ENCODE measurements at places on chromosomes 1 and 21. TPM values are rescaled to one million over a fixed set of nuclear protein-coding genes. Genes with fewer than 3 reads are reported as not detected.

DCDC2B gene
- total RNA-seq: 0.30 TPM

S100A8 gene
- total RNA-seq: 6.7 TPM

PROX1 gene
- 23.6 TPM for total RNA-seq

PDZK1IP1 gene
- total RNA-seq: not detected

SEMA4A gene
- 6.0 TPM for total RNA-seq

DHRS3 gene
- total RNA-seq: 48.3 TPM

SYDE2 gene
- total RNA-seq: 10.0 TPM

SLAMF9 gene
- not detected for total RNA-seq

CYP4Z1 gene
- not detected for total RNA-seq

DNA sequence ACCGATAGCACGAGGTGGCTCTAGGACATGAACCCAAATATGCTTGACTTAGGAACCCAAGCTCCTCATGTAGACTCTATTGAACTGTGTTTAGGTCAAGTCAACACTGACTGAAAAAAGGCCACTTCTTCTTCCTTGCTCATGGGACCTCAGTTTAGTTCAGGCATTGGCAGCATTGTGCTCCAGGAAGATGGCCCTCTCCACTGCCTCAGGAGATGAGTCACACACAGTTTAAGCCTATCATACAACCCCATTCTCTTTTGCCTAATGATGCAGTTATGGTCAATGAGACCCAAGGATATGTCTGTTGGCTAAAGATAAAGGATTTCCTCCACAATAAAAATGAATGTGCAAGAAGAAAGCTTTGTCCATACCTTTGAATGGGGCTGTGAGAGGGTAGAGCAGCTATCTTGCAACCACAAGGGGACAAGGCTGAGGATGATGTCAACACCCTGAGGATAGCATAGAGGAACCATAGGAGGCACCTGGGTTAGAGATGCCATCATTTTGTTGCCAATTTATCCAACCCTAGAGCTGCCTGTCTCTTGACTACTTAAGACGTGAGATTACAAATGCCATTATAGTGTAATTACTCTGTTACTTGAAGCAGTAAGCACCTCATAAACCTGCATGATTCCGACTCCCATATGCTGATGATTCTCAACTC lies 3.0 kb upstream of the TRIM63 start:
- H3K27me3 ChIP-seq: no peaks in the 10 kb centered on the region
- no peaks in the 10 kb centered on the region for H3K4me1 ChIP-seq
- H3K36me3 ChIP-seq: no peaks in the 10 kb centered on the region
- DNase-seq: no peak
- no peak overlapping the region for H3K27ac ChIP-seq
- H3K4me3 ChIP-seq: no peak overlapping the region

DNA sequence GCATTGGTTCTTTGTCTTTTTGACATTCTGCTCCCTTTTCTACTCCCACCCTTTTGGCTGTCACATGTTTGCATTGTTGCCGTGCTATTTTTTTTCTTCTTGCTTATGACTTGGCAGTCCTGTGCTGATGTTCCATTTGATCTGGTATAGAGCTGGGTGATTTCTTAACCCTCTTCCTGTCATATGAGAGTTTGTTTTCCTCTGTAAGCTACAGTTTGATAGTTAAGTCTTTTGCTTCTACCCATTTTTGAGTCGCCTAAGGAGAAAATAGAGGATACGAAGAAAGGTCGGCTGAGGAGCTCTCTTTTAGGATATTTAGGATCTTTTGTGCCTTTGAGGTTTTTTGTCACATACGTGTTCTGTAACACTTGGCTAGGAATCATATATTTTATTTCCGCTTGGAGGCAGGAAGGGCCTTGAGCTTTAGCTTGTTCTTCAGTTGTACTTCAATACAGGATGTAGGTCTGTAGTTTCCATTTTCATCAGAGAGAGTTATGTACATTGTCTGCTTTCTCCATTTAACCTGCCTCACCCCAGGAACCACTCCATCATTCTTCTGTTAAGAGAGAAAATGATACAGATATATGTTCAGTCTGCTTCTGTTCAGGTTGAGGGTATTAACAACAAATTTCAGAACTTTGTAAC lies 150.7 kb downstream of the BACH1 start:
- no peak for DNase-seq
- H3K4me1 ChIP-seq: no peaks in the 10 kb centered on the region
- no peaks in the 10 kb centered on the region for H3K27me3 ChIP-seq

DNA sequence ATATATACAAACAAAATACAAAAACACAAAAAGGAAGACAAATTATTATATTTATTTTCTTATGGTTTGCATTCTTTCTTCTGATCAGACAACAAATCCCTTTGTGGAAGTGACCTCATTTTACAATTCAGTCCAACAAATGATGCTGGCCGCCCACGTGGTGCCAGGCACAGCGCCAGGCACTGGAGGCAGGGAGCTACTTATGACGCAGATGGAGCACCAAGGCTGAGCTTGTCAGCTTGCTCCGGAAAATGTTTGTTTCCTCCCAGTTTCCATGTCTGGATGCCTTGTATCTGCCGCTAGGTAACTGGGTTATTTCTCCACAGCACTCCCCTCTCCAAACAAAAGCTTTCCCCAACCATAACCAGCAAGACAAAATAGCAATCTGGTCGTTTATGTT lies 30.7 kb upstream of the CD34 start:
- peak overlapping the region; percentile 77 for H3K27ac ChIP-seq
- H3K4me3 ChIP-seq: no peak overlapping the region
- DNase-seq: peak; percentile 91
- no peaks in the 10 kb centered on the region for H3K27me3 ChIP-seq
- H3K4me1 ChIP-seq: peaks cover 2% of the 10 kb centered on the region

GRCh38 chr1:198622001-198622400 lies 16.8 kb upstream of the PTPRC start:
- H3K27ac ChIP-seq: no peak overlapping the region
- DNase-seq: no peak
- no peak overlapping the region for H3K4me3 ChIP-seq
- H3K4me1 ChIP-seq: no peaks in the 10 kb centered on the region

- no peak overlapping the region for H3K4me3 ChIP-seq
- no peaks in the 10 kb centered on the region for H3K36me3 ChIP-seq
- H3K27me3 ChIP-seq: no peaks in the 10 kb centered on the region
- DNase-seq: no peak
- H3K4me1 ChIP-seq: peaks cover 8% of the 10 kb centered on the region
Observed at GRCh38 chr1:244760471-244760870, 75.0 kb upstream of the COX20 start.

DNA sequence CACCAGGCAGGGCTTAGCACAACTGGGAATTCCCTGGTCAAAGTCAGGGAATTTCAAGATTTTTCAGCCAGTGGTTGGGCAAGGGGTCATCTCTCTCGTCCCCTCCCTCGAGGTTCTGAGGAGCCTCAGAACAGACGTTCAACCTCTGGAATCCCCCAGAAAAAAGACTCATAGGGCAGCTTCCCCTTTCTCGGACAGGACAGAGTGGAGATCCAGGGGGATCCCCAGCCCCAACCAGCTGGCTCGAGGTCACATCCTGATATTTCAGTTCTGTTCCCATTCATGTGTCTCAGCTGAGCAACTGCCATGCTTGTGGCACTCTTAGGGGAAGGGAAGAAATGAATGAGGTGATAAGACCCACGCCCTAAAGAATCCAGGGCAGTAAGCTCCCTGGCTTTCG lies 4.9 kb upstream of the LAD1 start:
- peaks cover 2% of the 10 kb centered on the region for H3K4me1 ChIP-seq
- DNase-seq: no peak
- H3K27me3 ChIP-seq: no peaks in the 10 kb centered on the region
- no peak overlapping the region for H3K27ac ChIP-seq
- H3K36me3 ChIP-seq: no peaks in the 10 kb centered on the region

DNA sequence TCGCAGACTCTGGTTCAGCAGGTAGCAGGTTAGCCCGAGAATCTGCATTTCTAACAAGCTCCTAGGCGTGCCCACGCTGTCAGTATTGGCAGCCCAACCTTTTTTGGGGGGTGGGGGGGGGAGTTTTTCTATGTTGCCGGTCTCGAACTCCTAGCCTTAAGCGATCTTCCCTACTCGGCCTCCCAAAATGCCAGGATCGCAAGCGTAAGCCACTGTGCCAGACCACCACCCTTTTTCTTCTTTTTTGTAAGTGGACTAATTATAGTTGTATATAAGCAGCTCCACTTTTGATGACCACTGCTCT lies 480 bp upstream of the MIS18A start:
- no peak for DNase-seq
- peak overlapping the region; percentile 65 for H3K27ac ChIP-seq
- no peaks in the 10 kb centered on the region for H3K27me3 ChIP-seq
- H3K4me1 ChIP-seq: peaks cover 5% of the 10 kb centered on the region

DNA sequence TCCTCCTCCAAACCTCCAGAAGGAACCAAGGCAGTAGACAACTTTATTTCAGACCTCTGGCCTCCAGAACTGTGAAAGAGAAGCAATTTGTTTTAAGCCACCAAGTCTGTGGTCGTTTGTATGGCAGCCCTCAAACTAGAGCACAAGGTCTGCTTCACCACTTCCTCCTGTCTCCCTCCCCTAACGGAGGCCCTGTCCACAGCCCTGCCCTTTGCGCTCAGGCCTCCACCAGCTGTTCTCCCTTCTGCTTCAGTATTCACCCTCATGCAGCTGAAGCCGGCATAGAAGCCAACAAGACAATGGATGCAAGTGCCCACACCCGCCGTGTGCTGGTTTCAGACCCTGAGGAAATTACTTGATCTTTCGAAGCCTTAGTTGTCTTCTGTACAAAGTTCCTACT lies 364.1 kb downstream of the HHAT start:
- H3K36me3 ChIP-seq: no peaks in the 10 kb centered on the region
- no peaks in the 10 kb centered on the region for H3K4me1 ChIP-seq
- no peak for DNase-seq
- H3K27ac ChIP-seq: no peak overlapping the region

DNA sequence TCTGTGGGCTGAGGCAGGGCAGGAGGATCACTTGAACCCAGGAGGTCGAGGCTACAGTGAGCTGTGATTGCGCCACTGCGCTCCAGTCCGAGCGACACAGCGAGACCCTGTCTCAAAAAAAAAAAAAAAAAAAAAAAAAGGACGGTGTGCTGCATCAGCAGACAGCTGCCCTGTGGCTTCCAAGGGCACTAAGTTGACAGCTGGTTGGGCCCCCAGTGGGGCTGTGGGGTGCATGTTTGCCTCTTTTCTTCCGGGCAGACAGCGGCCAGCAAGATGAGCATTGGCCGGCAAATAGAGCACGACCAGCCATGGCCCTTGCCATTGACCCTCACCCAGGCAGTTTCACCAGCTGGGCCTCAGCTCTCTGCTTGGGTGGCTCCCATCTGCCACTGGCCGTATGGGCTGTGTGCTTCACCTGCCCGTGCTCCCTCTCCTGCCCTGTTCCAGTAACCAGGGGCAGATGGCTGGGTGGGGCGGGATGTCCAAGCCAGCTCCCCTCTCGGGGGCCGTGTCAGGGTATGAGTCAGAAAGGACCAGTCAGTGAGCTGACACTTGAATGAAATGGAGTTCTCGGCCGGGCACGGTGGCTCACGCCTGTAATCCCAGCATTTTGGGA lies 12.3 kb upstream of the SLC25A34 start:
- DNase-seq: no peak
- H3K27ac ChIP-seq: no peak overlapping the region
- no peaks in the 10 kb centered on the region for H3K4me1 ChIP-seq
- no peak overlapping the region for H3K4me3 ChIP-seq

DNA sequence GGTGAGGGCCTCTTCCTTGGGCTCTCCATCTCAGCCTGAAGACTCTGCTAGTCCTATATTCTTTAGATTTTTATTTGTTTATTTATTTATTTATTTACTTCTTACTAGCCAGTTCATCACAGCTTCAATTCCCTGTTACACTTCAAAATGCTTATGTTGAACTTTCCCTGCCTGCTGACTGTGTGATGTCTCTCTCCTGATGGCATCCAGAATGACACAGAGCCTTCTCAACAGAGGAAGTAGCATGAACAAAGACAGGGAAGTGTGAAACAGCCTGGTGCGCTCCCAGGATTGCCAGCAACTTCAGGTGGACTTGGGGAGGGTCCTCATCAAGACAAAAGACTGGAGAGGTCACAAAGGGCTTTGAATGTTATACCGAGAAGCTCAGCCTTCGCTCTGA lies 4.3 kb upstream of the IPO13 start:
- H3K4me1 ChIP-seq: peaks cover under 1% of the 10 kb centered on the region
- no peak overlapping the region for H3K4me3 ChIP-seq
- DNase-seq: no peak
- H3K36me3 ChIP-seq: no peaks in the 10 kb centered on the region
- H3K27me3 ChIP-seq: no peaks in the 10 kb centered on the region

DNA sequence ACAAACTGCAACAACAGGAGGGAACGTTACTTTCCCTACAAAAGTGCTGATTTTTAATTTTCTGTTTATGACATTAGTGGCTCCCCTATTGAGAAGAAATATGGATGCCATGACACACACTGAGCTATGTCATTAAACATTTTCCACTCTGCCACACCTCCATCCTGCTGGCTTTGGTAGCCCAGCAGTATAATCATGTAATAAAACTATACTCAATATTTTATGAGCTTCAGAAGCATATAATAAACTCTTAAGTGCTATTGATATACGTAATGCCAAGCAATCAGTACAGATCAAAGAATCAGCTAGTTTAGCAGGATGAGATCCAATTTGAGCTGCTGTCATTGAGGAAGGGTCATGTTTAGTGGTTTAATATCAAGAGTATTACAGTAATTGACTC lies 141.3 kb upstream of the LRRC7 start:
- H3K4me1 ChIP-seq: no peaks in the 10 kb centered on the region
- H3K27me3 ChIP-seq: no peaks in the 10 kb centered on the region
- H3K4me3 ChIP-seq: no peak overlapping the region
- no peak overlapping the region for H3K27ac ChIP-seq
- no peaks in the 10 kb centered on the region for H3K36me3 ChIP-seq

DNA sequence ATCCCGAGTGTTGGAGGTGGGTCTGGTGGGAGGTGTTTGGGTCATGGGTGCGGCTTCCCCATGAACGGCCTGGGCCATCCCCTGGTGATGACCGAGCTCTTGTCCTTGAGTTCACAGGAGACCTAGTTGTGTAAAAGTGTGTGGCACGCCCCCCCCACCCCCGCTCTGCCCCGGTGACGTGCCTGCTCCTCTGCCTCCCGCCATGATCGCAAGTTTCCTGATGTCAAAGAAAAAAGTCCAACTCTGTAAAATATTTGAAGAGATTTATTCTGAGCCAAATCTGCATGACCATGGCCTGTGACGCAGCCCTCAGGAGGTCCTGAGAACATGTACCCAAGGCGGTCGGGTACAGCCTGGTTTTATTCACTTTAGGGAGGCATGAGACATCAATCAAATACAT lies 125.1 kb upstream of the COL6A1 start:
- DNase-seq: no peak
- H3K27me3 ChIP-seq: no peaks in the 10 kb centered on the region
- no peak overlapping the region for H3K27ac ChIP-seq
- H3K4me3 ChIP-seq: no peak overlapping the region

DNA sequence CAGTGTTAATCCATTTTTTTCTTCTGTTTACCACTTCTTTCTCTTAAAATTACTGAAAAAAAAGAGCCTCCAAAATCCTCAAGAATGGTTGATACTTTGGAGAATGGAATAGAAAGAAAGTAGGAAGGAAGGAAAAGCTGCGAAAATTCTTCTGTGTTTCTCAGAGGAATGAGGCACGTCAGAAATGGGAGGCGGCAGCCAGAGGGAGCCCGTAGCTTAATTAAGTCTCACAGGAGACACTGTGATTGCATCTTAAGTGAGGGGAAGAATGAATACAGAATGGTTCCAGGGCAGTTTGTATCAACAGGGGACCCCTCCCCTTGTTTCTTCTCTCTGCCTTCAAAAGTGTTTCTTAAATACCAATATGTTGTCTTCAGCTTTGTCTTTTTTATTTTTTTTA lies 1099.5 kb downstream of the PLA2G4A start:
- no peaks in the 10 kb centered on the region for H3K4me1 ChIP-seq
- no peaks in the 10 kb centered on the region for H3K36me3 ChIP-seq
- no peak overlapping the region for H3K27ac ChIP-seq
- no peak for DNase-seq
- no peak overlapping the region for H3K4me3 ChIP-seq
